ENCODE measurements at places on chromosomes 11 and 22.

- no peak for DNase-seq
These were observed 10.4 kb downstream of the CCKBR start for GRCh38 chr11:6269994-6270393.

- DNase-seq: no peak
These were observed 997 bp downstream of the TST start for GRCh38 chr22:37018086-37018814.

DNA sequence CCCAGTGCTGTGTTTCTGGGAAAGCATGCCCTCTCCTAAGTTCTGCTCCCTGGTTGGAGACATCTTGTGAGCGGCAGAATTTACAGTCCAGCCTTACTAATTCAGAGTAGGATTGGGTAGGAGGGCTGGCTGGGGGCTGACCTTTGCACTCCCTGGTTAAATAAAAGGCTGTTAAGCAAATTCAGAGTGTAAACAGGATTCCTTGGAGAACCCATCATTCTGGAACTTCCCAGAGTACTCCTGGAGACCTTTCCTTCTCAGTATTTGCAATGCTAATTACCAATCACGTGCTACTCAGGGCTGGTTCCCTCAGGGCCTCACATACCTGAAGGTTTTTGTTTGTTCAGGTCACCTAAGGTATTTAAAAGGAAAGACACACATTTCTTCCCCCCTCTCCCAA is 340.2 kb downstream of the TBC1D22A start:
- no peak for DNase-seq

DNA sequence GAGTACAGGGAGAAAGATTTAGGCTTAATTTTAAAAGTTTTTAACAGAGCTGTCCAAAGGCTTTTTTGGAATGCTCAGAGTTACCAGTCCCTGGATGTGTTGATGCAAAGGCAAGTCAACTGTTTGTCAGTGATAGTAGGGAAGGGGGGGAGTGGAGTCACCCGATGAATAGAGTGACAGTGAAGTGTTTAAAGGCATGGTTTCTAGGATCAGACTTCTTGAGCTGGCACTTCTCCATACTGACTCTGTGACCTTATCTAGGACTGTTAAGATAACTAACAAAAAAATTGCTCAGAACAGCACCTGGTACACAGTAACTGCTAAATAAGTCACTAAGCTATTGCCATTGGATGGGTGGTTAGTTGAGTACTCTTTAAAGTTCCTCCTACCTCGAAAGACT is 11.3 kb upstream of the RAG2 start:
- no peak for DNase-seq

DNA sequence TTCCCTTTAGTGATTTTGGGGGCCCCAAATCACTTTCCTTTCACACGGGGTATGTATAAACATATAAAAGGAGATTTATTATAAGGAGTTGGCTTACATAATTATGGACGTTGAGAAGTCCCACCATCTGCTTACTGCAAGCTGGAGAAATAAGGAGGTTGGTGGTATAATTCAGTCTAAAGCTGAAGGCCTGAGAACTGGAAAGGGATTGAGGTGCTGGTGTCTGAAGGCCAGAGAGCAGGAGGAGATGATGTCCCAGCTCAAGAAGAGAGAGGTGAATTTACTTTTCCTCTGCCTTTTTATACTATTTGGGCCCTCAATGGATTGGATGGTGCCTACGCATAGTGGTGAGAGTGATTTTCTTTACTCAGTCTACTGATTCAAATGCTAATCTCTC is 1.3 kb upstream of the ZNF202 start:
- DNase-seq: no peak

- DNase-seq: no peak
These were observed 74.7 kb downstream of the MN1 start for GRCh38 chr22:27726686-27727449.

All from stimulated activated CD8-positive, alpha-beta memory T cell treated with anti-CD3 and anti-CD28 coated beads, Interleukin-2, amount 100 ng/mL, for 1 hour (primary cell).